ENCODE measurements at places on chromosomes 11 and 22.

DNA sequence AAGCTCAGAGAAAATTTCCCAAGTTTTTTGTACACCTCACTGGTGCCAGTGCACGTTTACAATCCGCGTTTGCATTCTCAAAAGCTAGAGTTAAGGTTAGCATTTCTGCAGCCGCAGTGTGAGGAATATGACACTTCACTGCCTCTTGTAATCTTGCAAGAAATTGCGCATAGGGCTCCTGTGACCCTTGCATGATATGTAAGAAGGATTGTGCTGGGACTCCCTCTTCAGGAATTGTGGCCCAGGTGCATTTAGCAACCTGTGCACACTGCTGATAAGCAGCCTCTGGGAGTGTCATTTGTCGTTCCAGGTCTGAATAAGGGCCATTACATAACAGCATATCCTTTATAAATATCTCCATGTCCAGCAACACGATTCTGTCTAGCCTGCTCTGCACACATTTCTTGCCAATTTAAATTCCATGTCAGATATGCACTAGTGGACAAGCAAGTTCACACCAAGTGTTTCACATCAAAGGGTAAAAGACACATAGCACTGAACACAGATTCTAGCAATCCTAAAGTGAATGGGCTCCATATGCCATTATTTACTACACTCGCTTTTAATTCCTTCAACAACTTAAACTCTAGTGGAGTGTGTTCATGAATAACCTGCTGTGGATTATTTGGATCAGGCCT lies 69.2 kb upstream of the INCENP start:
- DNase-seq: no peak

GRCh38 chr11:78318321-78319114 lies 99.1 kb downstream of the GAB2 start:
- no peak for DNase-seq

DNA sequence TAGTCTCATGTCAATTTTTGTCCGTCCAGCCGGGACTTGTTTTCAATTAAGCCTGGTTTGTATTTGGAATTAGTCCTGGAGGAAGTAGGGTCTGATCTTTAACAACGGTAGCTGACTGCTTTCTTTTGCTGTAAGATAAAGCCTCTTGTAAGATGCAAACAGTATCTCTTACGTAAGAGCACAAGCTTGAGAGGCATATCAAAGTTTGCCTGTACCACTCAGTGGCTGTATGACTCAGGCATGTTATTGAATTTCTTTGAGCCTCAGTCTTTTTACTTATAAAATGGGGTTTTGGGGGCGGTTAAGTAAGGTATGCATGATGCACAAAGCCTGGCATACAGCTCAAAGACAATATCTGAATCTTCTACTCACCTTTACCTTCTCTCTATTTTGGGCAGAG lies 198.4 kb upstream of the NARS2 start:
- DNase-seq: no peak

DNA sequence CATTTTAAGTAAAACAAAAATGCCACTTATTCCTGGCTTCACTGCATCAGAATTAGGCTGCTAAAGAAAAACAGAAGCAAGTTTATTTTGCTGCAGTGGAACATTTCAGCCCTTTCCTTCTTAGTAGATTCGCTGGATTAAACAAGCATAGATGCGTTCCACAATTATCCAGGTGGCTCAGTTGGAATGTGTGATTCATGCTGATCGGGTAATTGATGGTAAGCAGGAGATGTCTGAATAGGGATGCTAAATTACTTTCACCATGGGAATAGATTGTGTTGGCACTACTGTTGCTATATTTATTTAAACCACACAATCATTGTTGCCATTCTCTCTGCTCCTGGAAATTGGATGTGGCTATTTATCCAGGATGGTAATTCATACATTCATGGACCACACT lies 440.1 kb upstream of the DDI1 start:
- no peak for DNase-seq

- no peak for DNase-seq
Measured at GRCh38 chr22:49412236-49412635, 415.4 kb downstream of the BRD1 start.

DNA sequence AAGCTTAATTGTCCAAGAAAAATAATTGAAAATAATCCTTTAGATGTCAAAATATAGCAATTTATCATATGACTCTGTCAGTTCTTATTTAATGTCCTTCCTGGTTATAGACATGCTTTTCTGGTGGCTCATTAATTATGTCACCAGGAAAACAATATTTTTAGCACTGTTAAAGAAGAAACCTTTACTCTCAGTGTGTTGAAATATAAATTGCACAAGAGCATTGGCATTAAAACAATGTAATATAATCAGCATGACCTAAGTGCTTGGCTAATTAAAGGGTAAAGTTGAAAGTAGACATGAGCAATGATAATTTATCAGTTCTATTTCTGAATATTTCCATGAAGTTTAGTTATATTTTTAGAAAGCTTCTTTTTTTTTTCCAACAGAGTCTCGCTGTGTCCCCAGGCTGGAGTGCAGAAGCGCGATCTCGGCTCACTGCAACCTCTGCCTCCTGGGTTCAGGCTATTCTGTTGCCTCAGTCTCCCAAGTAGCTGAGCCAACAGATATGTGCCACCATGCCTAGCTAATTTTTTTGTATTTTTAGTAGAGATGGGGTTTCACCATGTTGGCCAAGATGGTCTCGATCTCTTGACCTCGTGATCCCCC lies 232.3 kb downstream of the JRKL start:
- DNase-seq: no peak

GRCh38 chr11:99257131-99257530 lies 236.4 kb downstream of the CNTN5 start:
- no peak for DNase-seq

DNA sequence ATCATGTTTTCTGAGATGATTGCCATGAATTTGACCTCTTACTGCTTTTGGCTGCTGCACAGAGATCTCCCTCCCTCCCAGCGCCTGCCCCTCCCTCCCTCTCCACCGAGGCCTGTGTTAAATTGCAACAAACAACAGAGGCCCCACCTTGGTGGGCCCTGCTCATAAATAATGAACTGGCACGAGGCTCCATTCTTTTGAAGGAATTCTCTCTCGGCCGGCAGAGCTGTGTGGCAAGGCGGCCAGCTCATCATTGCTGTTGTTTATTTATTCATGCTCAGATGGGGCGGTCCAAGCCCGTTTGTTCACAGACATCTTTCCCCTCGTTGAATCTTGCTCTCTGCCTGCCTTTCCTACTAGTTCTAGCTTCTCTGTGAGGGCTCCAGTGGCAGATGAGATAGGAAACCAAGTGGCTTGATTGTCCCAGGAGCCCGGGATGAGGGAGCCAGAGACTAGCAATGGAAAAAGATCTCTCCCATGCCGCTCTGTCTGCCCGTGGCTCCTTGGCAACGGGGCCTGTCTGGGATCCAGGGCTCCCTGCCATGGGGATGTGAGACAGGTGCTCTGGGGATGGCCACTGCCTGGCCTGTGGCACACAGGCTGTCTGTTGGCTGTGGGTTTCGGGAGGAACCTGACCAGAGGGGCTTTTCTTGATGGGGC lies 192.6 kb downstream of the DSCAML1 start:
- no peak for DNase-seq

- no peak for DNase-seq
Measured at GRCh38 chr22:42769574-42770447, 49.1 kb upstream of the A4GALT start.

- DNase-seq: no peak
Measured at GRCh38 chr11:57647960-57648800, 1.5 kb downstream of the YPEL4 start.

- DNase-seq: no peak
Measured at GRCh38 chr11:9357041-9357440, 27.4 kb upstream of the IPO7 start.

DNA sequence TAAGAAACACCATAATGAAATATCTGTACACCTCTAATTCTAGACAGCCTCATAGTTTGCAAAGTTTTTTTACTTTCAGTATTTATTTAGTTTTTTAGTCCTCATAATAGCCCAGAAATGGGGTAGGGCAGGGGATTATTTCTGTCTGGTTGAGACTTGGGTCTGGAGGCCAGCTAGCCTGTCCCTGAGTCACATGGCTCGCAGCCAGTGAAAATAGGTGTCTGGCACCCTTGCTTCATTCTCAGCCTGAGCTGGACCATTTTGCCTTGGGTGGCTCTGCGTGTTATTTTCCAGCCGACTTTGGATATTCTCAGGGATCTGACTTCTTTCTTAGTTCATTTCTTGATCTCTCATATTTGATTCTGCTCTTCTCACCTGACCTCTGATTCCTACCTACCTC lies 123.9 kb upstream of the NARS2 start:
- no peak for DNase-seq

- no peak for DNase-seq
Measured at GRCh38 chr22:24683691-24684090, 80.7 kb downstream of the GGT1 start.

- no peak for DNase-seq
Measured at GRCh38 chr11:116403794-116404461, 368.9 kb downstream of the BUD13 start.

GRCh38 chr11:125374398-125374797 lies 121.7 kb downstream of the FEZ1 start:
- DNase-seq: no peak

- no peak for DNase-seq
Measured at GRCh38 chr11:96567176-96567575, 177.4 kb downstream of the JRKL start.

DNA sequence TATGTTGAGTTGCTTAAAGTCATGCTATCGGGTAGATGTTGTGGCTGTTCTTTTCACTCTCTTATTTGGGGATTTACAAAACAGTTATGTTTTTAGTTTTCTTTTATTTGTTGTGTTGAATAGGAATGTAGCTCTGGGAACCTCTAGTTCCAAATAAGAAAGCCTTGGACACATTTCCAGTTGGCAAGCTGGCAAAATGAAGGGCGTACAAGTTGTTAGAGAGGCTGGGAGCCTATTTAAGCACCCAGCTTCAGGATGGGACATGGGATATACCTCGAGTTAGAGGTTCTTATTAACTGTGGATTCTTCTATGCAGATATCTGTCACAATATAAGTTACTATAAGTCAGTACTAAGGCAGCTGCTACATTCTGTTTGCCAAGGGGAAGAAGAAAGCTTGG lies 22.8 kb downstream of the PPARA start:
- no peak for DNase-seq

DNA sequence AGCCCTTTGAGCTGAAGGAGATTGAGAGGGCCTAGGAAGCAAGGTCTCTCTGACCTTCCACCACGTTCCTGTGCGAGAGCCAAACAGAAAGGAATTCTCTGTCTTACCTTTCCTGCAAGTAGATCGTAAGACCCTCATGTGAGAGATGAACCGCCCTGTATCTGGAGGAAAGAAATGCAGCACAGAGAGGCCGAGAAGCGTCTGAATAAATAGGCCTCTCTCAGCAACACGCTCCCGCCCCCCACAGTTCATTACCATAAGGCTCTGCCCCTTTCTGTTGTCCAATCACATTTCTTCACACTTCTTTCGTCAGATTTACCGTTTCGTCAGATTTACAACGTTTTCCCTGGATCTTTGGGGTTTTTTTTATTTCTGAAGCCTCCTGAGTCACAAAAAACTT lies 90.3 kb downstream of the BLID start:
- DNase-seq: no peak

DNA sequence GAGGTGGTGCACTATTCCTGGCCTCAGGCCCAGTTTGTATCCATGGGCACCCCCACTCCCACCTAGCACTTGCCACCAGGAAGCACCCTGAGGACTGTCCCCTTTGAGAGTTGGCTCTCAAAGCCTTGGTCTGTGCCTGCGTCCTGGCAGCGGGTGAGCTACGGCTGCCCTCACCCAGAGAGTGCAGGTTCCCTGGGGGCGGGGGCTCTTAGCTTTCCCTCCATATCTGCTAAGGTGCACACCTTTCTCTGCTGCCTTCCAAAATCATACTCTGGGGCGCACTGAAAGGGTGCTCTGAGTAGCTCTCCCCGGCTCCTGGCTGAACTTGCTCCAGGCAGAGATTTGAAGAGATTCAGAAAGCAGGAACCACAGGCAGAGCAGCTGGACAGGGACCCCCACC lies 7.1 kb downstream of the KCNQ1 start:
- no peak for DNase-seq

- peak; percentile 27 for DNase-seq
Measured at GRCh38 chr11:63769042-63769713, 603 bp upstream of the ZFTA start.

DNA sequence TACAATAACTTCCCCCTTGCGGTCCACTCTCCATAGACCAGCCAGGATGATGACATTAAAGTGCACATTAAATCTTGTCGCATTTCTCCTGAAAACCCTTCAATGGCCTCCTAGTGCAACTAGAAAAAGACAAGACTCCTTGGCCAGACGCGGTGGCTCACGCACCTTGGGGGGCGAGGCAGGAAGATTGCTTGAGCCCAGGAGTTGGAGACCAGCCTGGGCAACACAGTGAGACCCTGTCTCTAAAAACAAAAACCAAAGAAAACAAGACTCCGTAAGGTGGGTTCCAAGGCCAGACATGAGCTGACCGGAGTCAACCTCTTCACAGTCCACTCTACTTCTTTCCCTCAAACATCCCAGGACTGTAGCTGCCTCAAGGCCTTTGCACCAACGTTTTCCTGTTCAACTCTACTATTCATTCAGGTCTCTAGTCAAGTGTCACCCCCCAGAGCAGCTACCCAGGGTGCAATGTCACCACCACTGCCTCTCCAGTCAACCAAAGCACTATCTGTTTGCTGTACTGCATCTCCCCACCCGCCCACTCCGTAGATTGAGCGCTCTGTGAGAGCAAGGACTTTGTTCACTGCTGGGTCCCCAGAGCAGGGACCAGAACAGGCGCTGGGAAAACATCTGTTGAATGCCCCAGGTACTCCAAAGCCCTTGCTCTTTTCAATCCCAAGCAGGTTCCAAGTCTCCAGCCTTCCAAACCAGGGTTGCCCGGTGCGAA lies 739 bp downstream of the ZMAT5 start:
- DNase-seq: peak; percentile 26

- DNase-seq: no peak
Measured at GRCh38 chr11:95886462-95886861, 37.4 kb downstream of the MTMR2 start.

DNA sequence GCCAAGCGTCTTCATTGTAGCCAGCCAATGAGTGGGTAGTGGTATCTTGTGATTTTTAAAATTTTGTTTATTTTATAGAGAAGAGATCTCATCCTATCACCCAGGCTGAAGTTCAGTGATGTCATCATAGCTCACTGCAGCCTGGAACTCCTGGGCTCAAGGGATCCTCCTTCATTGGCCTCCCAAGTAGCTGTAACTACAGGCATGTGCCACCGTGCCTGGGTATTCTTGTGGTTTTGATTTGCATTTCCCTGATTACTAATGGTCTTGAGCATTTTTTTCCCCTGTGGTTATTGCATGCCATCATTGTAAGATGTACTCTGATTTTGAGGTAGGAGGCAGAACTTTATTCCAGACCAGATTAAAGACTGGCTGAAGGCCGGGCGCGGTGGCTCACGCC lies 2.4 kb upstream of the DENND6B start:
- peak; percentile 31 for DNase-seq
